A172 (cell line): ENCODE measurements at places on chromosomes 6 and 20. TPM values are rescaled to one million over a fixed set of nuclear protein-coding genes. Genes with fewer than 3 reads are reported as not detected.

The PTCRA gene
- not detected in 2 replicates for total RNA-seq

The PTK6 gene
- 2.0 and 2.4 TPM in 2 replicates for total RNA-seq

The CCNC gene
- 93.1 and 102 TPM in 2 replicates for total RNA-seq

The PRRT1 gene
- total RNA-seq: not detected in 2 replicates

The CALHM5 gene
- 3.8 and 4.1 TPM in 2 replicates for total RNA-seq

The OXT gene
- not detected in 2 replicates for total RNA-seq

The SLC17A3 gene
- total RNA-seq: not detected in 2 replicates

The C20orf141 gene
- not detected in 2 replicates for total RNA-seq

The PPARD gene
- total RNA-seq: 6.0 and 7.2 TPM in 2 replicates

The SLC44A4 gene
- total RNA-seq: not detected in 2 replicates
